SJSA1 (cell line): ENCODE measurements at places on chromosomes 5 and 9. TPM values are rescaled to one million over a fixed set of nuclear protein-coding genes. Genes with fewer than 3 reads are reported as not detected.

The CCDC107 gene
- 2.8 and 7.9 TPM in 2 replicates for total RNA-seq

- DNase-seq = no peak
These were observed 349.6 kb downstream of the SLIT3 start for GRCh38 chr5:168951356-168951755.

DNA sequence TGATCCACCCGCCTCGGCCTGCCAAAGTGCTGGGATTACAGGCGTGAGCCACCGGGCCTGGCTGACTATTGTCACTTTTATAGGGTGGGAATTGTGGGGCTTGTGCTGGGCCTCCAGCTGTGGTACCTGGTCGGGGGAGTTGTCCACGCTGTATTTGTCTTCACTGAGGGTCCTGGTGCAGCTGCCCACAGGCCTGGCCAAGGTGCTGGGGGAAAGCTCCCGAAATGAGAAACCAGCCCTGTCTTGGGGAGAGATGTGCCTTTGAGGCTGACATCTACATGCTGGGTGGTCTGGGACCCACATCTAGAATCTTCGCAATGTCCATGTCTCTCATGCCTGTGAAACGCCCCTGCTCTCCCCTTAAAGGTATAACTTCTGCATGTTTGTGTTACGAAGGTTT, 2.6 kb downstream of the EXOC3 start:
- no peak for DNase-seq

GRCh38 chr5:67831048-67831447, 384.5 kb upstream of the PIK3R1 start:
- DNase-seq = no peak

GRCh38 chr9:80134487-80134886, 562.7 kb downstream of the TLE4 start:
- DNase-seq = no peak

GRCh38 chr9:16450578-16450977, 419.9 kb downstream of the BNC2 start:
- DNase-seq = no peak

- DNase-seq = no peak
These were observed 7.7 kb upstream of the HAVCR2 start for GRCh38 chr5:157116483-157116954.

DNA sequence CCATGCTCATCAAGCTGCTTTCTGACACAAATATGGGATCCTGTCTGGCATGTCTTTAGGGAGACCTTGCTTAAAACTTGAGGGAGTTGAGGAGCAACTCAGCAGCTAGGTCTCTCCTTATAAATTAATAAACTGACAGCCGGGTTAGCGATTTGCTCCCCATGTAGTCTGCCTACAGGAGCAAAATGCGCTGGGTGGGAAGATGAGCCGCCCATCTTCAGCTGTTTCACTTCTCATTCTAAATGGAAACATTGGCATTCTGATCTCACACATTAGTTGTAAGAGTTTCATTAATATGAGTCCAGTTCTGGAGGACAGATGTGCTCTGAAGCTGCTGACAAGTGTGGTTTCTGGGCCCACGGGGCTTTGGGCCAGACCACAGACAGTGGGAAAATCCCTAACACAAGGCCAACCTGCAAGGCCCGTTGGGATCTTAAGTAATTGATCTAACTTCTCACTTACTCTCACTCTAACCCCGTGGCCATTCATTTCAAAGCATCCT, 197.0 kb downstream of the MCTP1 start:
- no peak for DNase-seq

The FST gene
- total RNA-seq = 7.3 and 11.5 TPM in 2 replicates

DNA sequence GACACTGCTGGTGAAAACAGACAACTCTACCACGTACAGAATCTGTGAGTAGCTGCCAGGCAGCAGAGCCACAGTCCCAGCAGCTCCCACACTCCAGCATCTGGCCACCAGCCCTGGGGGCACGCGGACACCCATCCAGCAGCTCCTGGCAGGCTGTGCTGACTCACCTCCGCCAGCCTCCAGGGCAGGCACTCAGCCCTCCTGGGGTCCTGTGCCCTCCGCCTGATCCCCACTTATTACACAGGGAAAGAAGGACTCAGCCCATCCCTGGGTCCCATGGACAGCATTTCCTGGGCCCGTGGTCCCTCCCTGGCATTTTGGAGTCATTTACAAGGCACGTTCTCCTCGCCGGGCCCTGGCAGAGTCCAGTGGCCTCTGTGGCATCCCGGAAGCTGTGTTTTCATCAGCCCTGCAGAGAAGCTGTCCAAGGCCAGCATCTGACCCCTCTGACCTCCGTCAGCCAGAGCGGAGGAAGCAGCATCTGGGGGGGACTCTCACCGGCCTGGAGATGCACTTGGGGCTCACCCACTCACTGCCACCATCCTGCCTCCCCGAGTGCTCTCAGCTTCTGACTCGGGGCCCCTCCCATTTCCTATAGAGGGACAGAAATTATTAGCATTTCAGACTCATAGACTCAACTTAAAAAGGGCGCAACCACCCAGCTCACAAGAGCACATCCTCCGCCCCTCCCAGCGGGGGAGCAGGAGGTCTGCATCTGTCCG, 21.6 kb downstream of the PAEP start:
- DNase-seq = no peak

GRCh38 chr9:34578241-34579103, 11.1 kb downstream of the CNTFR start:
- DNase-seq = no peak

- DNase-seq = no peak
These were observed 25.4 kb downstream of the CTNND2 start for GRCh38 chr5:11878814-11879213.

The GGTA1 gene
- not detected in 2 replicates for total RNA-seq

DNA sequence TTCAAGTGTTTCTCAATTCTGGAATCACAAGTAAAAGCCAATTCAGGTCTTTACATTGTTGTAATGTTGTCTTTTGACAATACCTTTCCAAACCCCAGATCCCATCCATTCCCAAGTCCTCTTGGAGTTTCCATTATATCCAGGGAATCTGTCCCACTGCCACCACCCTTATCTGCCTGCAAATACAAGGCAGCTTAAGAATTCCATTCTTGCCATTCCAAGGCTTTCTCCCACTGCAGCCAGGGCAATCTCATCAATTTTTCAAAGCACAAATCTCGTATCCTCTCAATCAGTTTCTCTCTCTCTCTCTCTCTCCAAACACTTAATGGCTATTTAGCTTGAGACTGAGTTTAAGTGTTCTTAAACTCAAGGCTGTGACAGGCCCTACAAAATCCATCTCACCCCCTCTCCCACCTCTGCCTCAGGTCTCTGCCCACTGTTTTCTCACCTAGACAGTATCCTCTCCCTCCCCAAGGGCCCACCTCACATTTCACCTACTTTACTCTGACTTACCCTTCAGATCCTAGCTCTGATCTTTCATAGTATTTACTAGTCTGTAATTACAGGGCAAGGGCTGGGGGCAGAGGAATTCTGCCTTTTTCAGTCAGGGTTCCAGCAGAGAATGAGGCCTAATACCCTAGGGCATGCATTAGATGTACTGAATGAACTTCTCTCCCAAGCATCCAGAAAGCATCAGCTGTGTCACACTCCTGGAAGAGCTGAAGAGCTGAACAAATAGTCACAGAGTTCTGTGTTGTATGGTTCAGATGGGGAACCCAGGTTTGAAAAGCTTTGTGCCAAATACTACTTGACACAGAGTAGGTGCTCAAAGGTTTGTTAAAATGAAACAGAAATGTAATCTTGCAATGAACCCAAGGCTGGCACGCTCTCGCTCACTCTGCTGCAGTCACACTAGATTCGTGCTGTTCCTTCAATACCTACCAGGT, 46.0 kb downstream of the RAPGEF1 start:
- DNase-seq = no peak

The FOXI1 gene
- total RNA-seq = not detected in 2 replicates
